ENCODE measurements at places on chromosomes 2 and 18.

- no peak for DNase-seq
Observed at GRCh38 chr2:241272303-241273209, 42.9 kb downstream of the HDLBP start.

DNA sequence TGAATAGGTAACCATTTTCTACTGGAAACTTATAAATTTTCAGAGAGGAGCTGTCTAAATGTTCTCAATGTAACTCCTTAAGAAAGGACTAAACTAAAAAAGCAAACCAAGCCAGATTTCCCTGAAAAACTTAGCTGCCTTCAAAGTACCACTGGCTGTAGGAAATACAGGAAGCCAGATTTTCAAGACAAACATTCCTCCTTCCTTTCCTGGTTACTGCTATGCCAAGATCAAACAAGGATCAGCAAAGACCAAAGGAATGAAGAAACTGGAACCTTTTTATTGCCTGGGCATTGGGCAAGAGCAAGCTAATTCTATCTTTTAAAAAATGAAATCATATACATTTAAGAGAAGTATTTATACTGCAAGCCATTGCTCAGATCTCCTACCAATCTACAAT is 212.7 kb downstream of the DYM start:
- DNase-seq, result no peak

- DNase-seq, result no peak
Observed at GRCh38 chr2:105873281-105873680, 128.6 kb downstream of the NCK2 start.

DNA sequence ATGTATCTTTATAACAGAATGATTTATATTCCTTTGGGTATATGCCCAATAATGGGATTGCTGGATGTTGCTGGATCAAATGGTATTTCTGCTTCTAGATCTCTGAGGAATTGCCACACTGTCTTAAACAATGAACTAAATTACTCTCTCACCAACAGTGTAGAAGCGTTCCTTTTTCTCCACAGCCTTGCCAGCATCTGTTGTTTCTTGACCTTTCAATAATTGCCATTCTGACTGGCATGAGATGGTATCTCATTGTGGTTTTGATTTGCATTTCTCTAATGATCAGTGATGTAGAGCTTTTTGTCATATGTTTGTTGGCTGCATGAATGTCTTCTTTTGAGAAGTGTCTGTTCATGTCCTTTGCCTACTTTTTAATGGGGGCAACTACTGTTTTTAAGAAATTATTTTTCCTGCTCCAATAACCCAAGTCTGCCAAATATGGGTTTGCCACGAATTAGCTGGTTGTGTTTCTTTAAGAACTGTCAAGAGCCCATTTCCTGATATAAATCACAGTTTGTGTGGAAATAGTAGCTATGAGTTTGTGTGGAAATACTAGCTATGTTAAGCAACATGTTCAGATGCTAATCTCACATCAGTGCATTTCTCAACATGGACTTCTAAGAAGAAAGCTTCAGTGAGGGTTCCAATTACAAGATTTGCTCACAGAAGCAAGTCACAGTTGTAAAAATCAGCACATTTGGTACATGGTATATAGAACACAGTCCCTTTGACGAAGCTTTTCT is 259.4 kb downstream of the ANAPC1 start:
- DNase-seq, result no peak

DNA sequence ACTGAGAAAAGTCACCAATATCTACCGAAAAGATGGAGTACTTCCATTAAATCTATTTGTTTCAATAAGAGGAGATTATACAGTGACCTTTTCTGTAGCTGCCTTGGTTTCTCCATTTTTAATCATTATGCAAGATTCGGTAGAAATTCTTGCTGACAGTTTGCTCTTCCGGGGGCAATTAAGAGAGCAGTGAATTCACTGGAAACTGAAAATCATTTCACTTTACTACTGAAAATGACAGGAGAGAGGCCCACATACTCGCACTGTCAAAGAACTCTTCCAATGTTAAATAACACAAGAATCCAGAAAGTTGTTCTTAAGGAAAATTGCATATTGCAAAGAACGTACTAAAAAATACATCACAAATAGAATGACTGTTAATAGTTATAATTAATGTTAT is 699.3 kb downstream of the CBLN2 start:
- no peak for DNase-seq

GRCh38 chr18:54671291-54671881 is 80.3 kb downstream of the DYNAP start:
- no peak for DNase-seq

GRCh38 chr2:236021499-236022057 is 146.6 kb downstream of the GBX2 start:
- no peak for DNase-seq

GRCh38 chr18:34942975-34943374 is 98.2 kb upstream of the MAPRE2 start:
- DNase-seq, result no peak

- no peak for DNase-seq
Observed at GRCh38 chr2:46697830-46698323, 217.7 kb downstream of the MCFD2 start.

GRCh38 chr2:49831698-49832367 is 677.5 kb upstream of the FSHR start:
- DNase-seq, result peak; percentile 6

- DNase-seq, result no peak
Observed at GRCh38 chr2:97745474-97746174, 32.2 kb downstream of the ZAP70 start.

- no peak for DNase-seq
Observed at GRCh38 chr2:159849160-159849813, 51.3 kb upstream of the CD302 start.

DNA sequence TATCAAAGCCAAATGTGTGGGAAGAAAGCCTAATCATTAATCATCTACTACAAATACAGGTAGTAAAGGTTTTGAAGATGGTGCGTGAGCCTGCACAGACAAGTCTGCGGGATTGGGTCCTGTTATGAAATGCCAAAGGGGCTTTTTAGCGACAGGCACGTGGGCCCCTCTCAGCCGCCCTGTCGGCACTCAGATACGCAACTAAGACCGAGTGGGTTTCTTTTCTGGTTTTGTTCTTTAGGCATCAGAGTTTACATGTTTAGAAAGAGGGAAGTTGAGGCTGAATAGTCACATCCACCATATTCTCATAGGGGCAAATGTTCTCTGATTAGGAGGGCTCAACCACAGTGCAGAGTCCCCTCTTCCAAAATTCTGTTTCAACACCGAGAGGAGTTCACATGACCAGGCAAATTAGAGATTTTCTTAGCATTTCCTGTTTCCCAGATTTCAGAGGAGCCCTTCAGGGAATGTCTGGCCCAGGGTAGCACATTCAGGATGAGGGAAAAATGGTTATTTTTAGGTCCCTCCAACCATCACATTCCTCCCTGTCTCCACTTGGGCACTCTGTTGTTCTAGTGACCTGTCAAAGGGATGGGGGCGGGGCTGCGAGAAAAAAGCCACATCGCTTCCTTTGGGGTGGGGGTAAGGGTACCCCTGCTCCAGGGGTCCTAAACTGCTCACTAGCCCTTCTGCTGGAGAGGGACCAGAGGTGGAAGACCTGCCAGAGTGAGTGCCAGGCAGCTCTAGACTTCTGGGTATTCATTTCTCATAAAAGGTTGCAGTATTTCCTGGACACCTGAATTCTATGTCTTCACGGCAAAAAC is 159.2 kb downstream of the BCL2 start:
- no peak for DNase-seq

DNA sequence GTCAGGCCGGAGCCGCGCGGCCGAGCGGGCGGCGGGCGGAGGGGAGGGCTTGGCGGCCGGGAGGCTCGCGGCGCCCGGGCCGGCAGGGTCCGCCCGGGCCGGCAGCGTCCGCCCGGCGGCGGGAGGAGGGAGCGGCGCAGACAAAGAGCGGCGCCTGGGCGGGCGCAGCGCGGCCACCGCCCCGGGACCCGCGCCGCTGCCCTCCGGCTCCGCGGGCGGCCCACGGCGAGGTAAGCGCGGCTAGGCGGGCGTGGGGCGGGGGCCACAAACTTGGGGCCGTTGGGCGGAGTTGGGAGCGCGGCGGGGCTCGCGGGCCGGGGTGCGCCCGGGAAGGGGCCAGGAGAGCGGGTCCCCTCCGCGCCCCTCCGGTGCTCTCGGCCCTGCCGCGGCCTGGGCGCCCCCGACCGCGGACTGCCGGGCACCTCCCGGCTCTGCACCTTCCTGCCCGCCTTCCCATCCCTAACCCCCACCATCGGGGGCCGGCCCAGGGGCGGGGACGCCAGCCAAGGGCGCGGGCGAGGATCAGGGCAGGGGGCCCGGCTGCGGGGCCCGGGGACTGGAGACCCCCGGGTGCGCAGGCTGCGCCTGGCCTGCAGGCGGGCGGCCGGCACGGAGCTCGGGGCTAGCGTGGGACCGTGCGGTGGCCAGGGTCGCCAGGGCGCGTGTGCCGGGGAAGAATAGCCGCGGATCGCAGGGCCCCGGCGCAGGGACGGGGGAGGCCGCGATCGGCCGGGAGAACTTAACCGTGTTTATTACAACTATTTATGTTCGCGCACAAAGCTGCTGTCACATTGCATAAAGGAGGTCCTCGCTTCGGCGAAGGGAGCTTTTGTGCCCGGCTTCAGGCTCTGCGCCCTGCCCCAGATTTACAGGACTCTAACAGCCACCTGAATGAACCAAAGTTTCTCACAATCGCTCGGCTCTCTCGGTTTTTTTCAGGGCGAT is at the start of gene NCK2:
Gene NCK2 (plus strand): TSS at position 4 of the 945 bp plus-strand sequence. CDS start 110,152 bp downstream, outside the sequence.
- DNase-seq, result no peak

GRCh38 chr2:165952741-165953211 is 800 bp downstream of the TTC21B start:
- no peak for DNase-seq

DNA sequence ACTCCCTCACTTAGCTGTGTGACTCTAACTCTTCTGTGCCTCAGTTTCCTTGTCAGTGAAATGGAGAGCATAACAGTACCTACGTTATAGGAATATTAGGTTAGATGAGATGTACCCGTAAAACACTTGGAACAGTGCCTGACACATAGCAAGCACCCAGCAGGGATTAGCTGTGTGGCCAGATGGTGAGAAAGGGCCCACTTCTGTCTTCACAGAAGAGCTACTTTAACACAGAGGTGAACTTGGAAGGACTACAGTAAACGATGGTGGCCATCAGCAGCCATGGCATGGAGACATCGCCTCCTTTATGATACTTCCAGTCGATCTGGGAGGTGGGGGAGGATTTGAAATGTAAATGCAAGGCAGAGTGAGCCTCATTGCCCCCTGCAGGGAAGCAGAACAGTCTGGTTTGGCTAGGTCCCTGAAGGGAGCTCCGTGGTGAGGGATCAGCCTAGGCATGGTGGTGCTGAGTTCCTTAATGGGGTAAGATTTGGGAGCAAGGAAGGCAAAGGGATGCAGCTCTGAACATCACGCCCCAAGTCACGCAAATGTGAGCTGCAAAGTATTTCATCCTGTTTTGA is 101.7 kb upstream of the ALPP start:
- DNase-seq, result no peak

DNA sequence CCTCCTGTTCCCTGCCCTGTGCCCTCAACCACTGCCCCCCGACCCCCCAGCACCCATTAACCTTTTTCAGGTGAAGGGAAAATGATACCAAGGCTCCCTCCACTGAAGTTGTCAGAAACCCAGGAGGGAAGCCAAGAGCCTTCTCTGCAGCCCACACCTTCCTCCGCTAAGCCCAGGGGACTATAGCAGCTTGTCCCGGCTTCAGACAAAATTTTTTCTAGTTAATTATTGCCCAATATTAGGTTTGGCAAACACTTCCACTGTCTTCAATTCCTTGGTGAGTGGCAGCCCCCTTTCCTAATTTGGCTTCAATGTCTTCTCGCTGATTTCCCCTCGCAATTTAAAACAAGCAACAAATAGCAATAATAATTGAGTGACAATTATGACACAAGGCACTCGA is 23.9 kb downstream of the RFX8 start:
- DNase-seq, result no peak

GRCh38 chr18:60861575-60861974 is 471.7 kb upstream of the CDH20 start:
- no peak for DNase-seq

- DNase-seq, result no peak
Observed at GRCh38 chr2:187684174-187684573, 129.9 kb upstream of the TFPI start.

DNA sequence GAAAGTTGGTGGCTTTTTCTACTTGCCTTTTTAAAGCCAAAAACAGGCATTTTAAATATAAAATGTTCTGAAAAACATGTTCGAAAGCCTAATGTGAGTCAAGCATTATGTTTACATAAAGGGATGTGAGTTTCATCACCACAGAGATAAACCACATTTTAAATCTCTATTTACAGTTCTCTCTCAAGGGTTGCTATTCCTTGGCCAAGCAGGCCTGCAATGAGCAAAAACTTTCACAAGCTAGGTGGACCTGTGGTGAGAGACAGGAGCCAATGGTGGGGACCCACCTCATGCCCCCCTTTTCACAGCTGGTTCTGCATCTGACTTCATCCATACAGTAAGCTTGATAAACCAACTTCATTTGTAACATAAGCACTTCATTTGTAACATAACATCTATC is 65.1 kb downstream of the CUL3 start:
- no peak for DNase-seq

DNA sequence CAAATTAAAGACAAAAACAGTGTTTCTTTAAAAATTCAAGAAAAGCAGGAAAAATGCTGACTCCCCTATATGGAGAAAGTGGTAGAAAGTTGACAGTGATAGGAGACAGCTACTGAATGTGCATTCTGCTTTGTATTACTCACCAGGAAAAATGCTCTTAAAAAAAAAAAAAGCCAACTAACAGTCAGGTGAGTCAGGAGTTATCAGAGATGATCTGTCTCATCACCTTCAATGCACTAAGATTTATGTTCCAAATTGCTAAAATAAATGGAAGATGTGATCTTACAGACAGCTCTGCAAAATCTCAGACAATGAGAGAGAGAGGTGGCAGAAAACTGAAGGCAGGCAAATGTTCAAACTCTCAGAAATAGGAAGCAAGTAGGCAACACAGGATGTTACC is 47.6 kb upstream of the ZNF521 start:
- DNase-seq, result no peak

GRCh38 chr2:96954011-96954846 is 32.2 kb downstream of the FAM178B start:
- DNase-seq, result no peak

GRCh38 chr18:34956663-34957062 is 84.5 kb upstream of the MAPRE2 start:
- no peak for DNase-seq

DNA sequence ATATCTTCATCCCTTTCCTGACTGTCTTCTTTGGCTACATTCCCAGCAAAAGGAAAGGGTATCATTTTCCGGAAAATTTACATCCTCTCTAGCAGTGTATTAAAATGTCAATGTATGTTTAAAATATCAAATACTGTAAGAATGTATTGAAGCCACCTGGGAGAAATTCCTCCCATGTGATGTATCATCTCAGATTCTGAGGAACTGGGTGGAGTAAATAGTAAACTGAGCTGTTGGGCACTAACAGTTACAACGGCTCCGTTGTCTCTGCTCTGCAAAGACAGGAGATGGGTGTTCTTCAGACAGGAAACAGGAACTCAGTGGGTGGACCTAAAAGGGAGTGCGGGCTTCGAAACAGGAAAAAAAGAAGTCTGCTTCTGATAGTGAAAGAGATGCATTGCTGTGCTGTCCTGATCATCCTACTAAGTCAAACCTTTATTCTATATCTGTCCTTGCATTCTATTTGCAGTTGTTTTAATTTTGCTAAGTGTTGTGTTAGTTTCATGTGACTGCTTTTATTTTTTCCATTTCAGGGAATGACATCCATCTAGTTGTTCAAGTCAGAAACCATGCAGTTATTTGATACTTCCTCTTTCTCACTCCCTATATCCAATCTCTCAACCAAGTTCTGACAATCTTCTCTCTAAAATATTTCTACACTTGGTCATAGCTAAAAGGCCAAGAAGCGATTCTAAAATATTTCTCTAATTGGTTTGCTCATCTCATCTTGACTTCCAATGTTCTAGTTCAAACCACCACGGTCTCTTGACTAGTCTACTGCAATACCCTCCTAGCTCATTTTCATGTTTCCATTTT is 19.4 kb downstream of the DOK1 start:
- no peak for DNase-seq

All from anterior cingulate cortex (tissue), 58 donors.